Spinal cord (tissue), 10 donors: ENCODE measurements at places on chromosomes 1 and 21. TPM values are rescaled to one million over a fixed set of nuclear protein-coding genes. Genes with fewer than 3 reads are reported as not detected.

Gene NIPAL3
- 24.3 TPM for polyA plus RNA-seq

Gene CD2
- polyA plus RNA-seq, result not detected

GRCh38 chr1:67532452-67533216 is 102.4 kb upstream of the SERBP1 start:
- DNase-seq, result peak; percentile 69
- no peak overlapping the region for H3K4me3 ChIP-seq
- no peaks in the 10 kb centered on the region for H3K36me3 ChIP-seq
- H3K27me3 ChIP-seq, result no peaks in the 10 kb centered on the region
- no peak overlapping the region for H3K27ac ChIP-seq
- H3K4me1 ChIP-seq, result no peaks in the 10 kb centered on the region

DNA sequence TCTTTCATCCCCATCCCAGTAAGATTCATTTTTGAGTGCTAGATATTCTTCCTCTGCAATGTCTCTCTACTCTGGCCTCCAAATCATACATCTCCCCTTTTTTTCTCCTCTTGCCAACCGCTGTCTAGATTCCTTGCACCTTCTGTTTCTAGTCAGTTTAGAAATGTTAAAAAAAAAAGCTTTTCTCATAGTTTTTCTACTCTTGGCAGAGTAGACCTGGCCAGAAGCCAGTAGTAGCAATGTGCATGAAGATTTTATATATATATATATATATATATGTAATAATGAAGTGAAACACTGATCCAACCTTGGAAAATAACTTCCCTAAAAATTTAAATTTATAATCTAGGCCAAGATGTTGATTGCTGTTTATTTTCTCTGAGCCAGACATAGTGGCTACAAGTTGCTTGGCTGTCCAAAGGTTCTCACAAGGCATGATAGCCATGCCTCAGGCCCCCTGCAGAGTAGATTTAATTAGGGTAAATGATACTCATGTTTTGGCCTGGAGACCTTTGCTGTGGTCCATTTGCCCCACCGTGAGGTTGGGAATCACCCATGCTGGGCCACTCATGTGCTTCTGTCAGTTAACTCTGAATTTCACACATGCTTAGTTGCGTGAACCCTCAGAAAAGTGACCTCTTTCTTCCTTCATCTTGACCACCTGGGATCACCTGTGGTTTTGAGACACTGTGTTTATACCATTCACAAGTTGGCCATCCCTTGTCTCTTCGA is 103.4 kb upstream of the KCNE2 start:
- no peaks in the 10 kb centered on the region for H3K36me3 ChIP-seq
- no peaks in the 10 kb centered on the region for H3K27me3 ChIP-seq
- DNase-seq, result no peak
- H3K27ac ChIP-seq, result no peak overlapping the region

DNA sequence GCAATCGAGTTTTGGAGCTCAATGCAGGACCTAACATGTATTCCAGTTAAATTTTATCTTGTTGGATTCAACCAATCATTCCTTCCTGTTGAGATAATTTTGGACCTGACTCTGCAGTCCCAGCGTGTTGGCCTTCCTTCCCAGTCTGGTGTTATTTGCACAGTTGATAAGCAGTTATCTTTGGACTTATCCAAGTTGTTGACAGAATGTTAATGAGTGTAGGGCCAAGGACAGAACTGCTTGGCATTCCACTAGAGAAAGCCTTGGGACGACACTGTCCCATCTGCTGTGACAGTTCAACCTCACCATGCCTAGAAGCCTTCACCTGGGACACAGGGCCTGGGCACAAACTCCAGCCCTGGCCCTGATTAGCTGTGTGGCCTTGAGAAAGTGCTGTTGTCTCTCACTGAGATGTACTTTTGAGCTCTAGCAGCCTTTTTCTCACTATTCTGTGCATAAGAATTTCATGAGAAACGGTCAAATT is 104.1 kb upstream of the SLC25A33 start:
- peaks cover 15% of the 10 kb centered on the region for H3K4me1 ChIP-seq
- no peak for DNase-seq
- H3K27ac ChIP-seq, result no peak overlapping the region
- no peak overlapping the region for H3K4me3 ChIP-seq
- H3K36me3 ChIP-seq, result no peaks in the 10 kb centered on the region
- no peaks in the 10 kb centered on the region for H3K27me3 ChIP-seq

- H3K4me3 ChIP-seq, result no peak overlapping the region
- H3K27ac ChIP-seq, result no peak overlapping the region
- H3K36me3 ChIP-seq, result no peaks in the 10 kb centered on the region
- H3K4me1 ChIP-seq, result peaks cover 69% of the 10 kb centered on the region
- H3K27me3 ChIP-seq, result peaks cover 63% of the 10 kb centered on the region
These were observed 65.5 kb downstream of the CASZ1 start for GRCh38 chr1:10730985-10731384.

- H3K27me3 ChIP-seq, result no peaks in the 10 kb centered on the region
- no peaks in the 10 kb centered on the region for H3K36me3 ChIP-seq
- no peaks in the 10 kb centered on the region for H3K4me1 ChIP-seq
- H3K27ac ChIP-seq, result no peak overlapping the region
- no peak overlapping the region for H3K4me3 ChIP-seq
These were observed 147.9 kb downstream of the GREM2 start for GRCh38 chr1:240464099-240464498.

- H3K4me3 ChIP-seq, result peak overlapping the region; percentile 66
- no peaks in the 10 kb centered on the region for H3K27me3 ChIP-seq
- H3K27ac ChIP-seq, result peak overlapping the region; percentile 67
- DNase-seq, result no peak
- H3K36me3 ChIP-seq, result no peaks in the 10 kb centered on the region
These were observed 371 bp upstream of the ODF2L start for GRCh38 chr1:86396498-86396890.

DNA sequence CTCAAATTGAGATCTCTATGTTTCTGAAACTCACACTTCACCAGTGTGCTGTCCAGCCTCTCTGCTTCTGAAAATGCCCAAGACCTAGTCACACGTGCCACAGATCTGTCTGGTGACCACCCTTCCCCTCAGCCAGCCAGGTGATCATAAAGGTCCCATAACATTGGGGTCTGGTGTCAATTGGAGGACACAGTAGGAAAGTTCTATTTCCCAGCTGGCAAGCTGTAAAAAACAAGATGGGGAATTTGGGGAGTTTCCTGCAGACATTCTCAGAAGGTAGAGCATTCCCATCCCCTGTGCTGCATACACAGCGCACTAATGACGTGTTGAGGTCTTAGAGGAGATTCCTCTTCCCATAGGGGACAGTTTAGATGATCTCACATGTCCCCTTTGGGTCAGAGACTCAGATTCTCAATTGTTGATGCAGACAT is 50.1 kb downstream of the RPS6KA1 start:
- no peaks in the 10 kb centered on the region for H3K27me3 ChIP-seq
- no peak overlapping the region for H3K27ac ChIP-seq
- no peak for DNase-seq
- H3K4me1 ChIP-seq, result peaks cover under 1% of the 10 kb centered on the region
- peaks cover under 1% of the 10 kb centered on the region for H3K36me3 ChIP-seq
- H3K4me3 ChIP-seq, result no peak overlapping the region

GRCh38 chr21:35414507-35415139 is 365.5 kb upstream of the RUNX1 start:
- H3K36me3 ChIP-seq, result no peaks in the 10 kb centered on the region
- peak overlapping the region; percentile 49 for H3K27ac ChIP-seq
- no peak overlapping the region for H3K4me3 ChIP-seq
- H3K4me1 ChIP-seq, result no peaks in the 10 kb centered on the region
- DNase-seq, result no peak
- H3K27me3 ChIP-seq, result no peaks in the 10 kb centered on the region
